ENCODE measurements at places on chromosomes 1 and 21.

- no peak for DNase-seq
Observed at GRCh38 chr1:178337091-178337706, 159.6 kb downstream of the CLEC20A start.

- no peak for DNase-seq
Observed at GRCh38 chr1:155471026-155471425, 91.6 kb downstream of the ASH1L start.

GRCh38 chr1:12712076-12712475 is 3.8 kb upstream of the AADACL3 start:
- DNase-seq, result no peak

- DNase-seq, result no peak
Observed at GRCh38 chr1:1206966-1207531, 657 bp upstream of the TNFRSF18 start.

DNA sequence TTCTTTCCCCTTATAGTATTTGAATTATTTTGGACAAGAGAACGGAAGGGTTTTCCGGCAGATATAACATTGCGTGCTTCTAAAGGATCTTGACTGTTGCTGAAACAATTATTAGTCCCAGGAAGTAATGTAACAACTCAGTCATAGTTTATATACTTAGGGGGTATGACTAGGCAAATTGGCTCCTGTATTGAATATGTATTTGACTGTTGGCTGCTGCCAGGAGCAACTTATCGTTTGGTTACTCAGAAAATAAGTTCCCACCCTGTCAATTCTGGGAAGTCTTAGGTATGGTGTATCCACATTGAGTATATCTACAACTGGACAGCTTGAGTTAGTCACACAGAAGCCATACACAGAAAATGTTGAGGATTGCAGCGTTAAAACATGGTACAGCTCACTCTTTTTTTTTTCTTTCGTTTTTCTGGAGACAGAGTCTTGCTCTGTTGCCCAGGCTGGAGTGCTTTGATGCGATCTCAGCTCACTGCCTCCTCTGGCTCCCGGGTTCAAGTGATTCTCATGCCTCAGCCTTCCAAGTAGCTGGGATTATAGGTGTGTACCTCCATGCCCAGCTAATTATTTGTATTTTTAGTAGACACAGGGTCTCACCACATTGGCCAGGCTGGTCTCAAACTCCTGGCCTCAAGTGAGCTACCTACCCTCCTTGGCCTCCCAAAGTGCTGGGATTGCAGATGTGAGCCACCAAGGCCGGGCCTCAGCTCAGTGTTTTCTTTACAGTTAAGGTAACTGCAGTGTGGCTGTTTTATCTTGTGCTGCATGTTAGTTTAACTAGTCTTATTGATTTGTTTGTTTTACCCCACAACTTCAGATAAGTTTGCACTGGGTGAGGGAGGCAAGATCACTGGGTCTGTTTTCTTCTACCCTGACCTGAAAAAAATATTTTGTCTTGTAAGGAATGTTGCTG is 10.2 kb downstream of the SMAP2 start:
- no peak for DNase-seq

DNA sequence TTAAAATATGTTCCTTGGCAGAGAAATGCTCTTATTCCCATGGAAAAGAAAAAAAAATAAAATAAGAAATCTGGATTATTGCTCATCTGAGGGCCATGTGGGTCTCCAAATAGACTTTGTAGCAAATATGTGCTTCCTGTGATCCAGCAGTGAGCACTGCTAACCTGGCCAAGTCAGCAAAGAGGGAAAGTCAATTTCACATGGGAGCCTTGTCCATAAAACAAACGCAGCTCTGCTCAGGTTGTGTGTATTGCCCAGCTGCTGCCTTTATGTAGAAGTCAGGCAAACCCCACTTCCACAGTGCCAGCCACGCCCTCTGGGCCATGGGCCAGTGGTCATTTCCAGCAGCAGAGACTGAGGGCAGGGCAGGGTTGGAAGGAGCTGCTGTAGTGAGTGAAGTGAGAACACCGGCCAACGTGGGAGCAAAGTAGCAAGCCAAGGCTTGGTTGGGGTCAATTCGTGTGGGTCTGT is 174.3 kb downstream of the LYPLAL1 start:
- DNase-seq, result no peak

DNA sequence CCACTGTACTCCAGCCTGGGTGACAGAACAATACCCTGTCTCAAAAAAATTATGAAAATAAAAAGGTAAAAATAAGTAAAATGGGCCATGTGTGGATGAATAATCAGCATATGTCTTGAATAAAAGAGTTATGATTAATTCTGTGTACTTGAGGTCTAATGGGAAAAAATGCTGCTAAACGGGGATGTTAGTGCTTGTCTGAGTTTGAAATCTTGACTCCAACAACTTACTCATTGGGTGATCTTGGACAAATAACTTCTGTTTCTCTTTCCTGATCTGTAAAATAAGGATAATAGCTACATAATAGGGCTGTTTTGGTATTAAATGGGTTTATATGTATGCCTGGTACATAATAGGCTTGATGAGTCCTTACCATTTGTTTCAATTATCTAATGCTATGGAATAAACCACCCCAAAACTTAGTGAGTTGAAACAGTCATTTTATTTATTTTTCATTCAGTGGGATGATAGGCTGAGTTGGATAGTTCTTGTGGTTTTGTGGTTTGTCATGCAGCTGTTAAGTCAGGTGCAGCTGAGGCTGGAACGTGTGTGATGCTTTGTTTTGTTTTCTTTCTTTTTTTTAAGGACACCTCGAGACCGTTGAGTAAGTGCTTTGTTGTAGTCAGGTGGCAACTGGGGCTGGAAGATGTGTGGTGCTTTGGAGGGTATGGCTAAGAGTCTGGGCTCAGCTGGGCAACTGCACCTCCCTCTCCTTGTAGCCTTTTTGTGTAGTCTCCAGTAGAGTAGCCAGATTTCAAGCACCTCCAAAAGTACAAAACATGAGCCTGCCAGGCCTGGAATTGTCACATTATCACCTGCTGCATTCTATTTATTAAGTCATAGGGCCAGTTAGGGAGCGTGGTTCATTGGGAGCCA is 4.9 kb downstream of the MDM4 start:
- peak; percentile 93 for DNase-seq
